ENCODE measurements at places on chromosomes 16 and 17. TPM values are rescaled to one million over a fixed set of nuclear protein-coding genes. Genes with fewer than 3 reads are reported as not detected.

Gene SLFN14
- total RNA-seq: not detected

Gene PRDM7
- not detected for total RNA-seq

Gene MAPT
- total RNA-seq: 1.5 TPM

Gene EVI2A
- total RNA-seq: not detected

Gene PRAC1
- total RNA-seq: not detected

Gene EPN3
- total RNA-seq: 0.28 TPM

Gene TEKT5
- not detected for total RNA-seq

Gene GRB7
- total RNA-seq: 5.0 TPM

Gene RAMP2
- 0.74 TPM for total RNA-seq

Gene CD7
- not detected for total RNA-seq

Gene CDH13
- not detected for total RNA-seq

Gene ACE
- 0.71 TPM for total RNA-seq

Gene CLEC18A
- total RNA-seq: 0.31 TPM

Gene KRT20
- total RNA-seq: 0.61 TPM

Gene RPRML
- total RNA-seq: 0.99 TPM

Gene SCNN1G
- total RNA-seq: 0.52 TPM

Gene TBC1D3E
- not detected for total RNA-seq

All from A549 treated with ZK216348 at 1 μM for 4 hours (cell line).